ENCODE measurements at places on chromosomes 16 and 17. TPM values are rescaled to one million over a fixed set of nuclear protein-coding genes. Genes with fewer than 3 reads are reported as not detected.
A peak's percentile ranks its signal among the peaks of the same experiment; 100 is the strongest.

DNA sequence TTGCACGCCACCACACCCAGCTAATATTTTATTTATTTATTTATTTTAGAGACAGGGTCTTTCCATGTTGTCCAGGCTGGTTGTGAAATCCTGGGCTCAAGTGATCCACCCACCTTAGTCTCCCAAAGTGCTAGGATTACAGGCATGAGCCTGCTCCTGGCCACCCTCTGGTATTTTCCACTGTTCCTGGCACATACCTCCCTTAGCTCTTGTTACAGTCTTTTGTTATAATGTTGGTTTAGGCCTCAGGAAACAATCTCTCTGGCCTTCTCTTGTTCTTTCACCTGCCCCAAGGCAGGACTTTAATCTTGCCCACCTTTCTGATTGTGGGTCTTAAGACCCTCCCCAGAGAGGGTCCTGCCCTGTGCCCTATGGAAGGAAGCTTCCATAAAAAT is 3.6 kb upstream of the CYTH1 start:
- DNase-seq = no peak

GRCh38 chr17:36742267-36743000 is 141.1 kb downstream of the MRM1 start:
- no peak for DNase-seq

DNA sequence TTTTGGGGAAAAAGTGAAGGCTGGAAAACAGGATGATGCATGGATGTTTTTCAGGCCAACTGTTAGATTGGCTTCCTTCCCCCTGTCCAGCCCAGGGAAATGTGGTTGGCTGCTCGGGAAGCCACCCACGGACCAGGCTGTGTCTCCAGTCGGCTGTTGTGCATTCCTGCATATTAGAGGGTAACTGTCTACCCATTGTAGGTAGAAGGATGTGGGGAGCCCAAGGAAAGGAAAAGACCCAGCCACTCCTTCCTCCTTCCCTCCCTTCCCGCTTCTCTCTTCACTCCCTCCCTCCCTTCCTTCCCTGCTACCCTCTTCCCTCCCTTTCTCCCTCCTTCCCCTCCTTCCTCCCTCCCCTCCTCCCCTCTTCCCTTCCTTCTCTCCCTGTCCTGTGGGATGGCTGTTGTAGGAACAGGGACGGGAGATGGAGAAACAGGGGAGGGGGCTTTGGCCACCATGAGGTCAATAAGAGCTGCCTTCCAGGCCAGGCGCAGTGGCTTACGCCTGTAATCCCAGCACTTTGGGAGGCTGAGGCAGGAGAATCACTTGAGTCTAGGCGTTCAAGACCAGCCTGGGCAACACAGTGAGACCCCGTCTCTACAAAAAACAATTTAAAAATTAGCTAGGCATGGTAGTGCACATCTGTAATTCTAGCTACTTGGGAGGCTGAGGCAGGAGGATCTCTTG is 16.9 kb downstream of the SYT17 start:
- DNase-seq = no peak

DNA sequence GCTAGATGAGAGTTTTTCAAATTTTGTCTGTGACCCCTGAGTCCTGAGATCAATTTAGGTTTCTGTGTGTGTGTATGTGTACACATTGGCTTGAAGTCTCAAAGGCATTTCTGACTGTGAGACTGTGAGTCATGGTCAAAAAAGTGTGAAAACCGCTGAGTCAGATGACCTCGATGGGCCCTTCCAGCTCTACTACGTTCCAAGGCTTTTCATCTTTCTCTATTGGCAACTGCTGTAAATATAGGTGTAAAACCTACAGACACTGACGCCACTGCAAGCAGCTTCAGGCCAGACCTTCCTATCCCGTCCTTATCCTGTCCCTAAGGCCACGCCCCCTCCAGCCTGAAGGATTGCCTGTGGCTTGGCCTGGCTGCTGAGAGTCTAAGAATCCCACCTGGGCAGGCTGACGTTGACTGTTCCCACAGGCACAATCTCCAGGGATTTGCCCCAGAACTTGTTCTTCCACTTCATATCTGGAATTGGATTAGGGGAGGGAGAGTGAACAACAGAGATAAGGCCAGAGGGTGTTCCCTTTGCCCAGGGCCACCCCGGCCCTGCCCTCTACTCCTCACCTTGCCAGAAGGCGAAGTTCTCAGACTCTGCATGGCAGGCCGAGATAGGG is 11.3 kb downstream of the OSBPL7 start:
- DNase-seq = peak; percentile 53

DNA sequence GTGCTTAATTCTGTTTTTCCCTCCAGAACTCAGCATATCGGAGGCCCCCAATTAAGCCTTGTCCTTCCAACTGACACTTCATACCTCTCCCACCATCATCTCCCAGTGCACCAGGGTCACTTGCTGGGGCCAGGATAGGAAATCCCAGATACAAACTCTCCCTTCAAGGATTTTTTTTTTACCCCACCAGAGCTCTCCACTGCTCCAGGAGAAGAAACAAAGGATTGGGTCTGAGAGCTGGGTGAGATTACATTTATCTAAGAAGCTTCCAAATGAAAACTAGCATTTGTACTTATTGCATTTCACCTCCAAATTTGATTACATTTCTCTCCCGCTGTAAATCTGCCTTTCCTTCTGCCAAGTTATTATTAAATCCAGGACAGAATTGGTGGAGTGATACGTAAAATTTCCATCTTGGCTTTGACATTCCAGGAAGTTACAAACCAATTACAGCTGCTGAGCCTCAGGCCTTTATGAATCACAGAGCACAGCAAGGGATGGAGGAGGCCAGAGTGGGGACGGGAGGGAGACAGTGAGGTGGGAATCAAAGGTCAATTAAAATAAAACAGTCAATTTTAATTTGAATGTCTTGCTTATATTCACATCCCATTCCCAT is 123.5 kb downstream of the USP31 start:
- DNase-seq = no peak

DNA sequence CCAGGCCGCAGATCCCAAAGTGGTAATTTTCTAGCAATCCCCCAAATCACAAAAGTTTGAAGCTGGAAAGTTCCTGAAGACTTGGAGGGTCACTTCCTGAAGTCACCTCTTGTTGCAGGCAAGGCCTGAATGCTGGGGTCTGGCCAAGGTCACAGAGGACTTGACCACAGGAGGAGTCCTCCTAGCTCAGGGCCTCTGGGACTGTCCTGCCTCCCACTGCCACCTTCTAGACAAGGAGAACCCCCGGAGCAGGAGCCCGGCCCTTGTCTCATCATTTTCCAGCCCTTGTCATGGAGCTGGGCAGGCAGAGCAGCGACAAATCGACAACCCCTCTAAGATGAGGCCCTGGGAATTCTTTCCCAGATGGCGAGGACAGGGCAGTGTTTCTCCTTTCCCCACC is 330 bp downstream of the CDH16 start:
- DNase-seq = no peak

GRCh38 chr16:10154389-10154788 is 27.8 kb downstream of the GRIN2A start:
- no peak for DNase-seq

DNA sequence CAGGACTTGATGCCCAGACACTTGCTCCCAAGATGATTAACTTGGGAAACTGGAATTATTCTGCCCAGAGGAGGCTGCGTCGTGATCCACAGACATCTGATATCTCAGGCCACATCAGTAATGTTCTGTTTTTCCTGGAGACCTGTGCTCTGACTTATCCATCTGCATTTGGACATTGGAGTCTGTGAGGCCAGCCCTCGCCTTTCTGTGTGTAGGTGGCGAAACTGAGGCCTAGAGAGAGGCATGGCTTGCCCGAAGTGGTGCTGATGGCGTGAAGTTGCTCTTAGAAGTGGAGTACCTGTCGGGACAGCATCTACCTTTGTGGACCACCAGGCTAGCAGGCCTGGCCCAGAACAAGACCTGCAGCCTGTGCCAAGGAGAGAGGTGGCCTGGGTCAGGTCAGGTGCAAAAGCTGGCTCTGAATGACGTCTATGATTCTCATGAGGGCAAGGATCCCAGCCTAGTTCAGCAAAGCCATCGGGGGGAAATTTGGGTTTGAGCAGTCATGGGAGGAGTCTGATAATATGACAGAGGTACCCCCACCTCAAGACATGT is 186.8 kb upstream of the ZNF469 start:
- no peak for DNase-seq

- no peak for DNase-seq
These were observed 44.1 kb downstream of the CCDC42 start for GRCh38 chr17:8700546-8700945.

DNA sequence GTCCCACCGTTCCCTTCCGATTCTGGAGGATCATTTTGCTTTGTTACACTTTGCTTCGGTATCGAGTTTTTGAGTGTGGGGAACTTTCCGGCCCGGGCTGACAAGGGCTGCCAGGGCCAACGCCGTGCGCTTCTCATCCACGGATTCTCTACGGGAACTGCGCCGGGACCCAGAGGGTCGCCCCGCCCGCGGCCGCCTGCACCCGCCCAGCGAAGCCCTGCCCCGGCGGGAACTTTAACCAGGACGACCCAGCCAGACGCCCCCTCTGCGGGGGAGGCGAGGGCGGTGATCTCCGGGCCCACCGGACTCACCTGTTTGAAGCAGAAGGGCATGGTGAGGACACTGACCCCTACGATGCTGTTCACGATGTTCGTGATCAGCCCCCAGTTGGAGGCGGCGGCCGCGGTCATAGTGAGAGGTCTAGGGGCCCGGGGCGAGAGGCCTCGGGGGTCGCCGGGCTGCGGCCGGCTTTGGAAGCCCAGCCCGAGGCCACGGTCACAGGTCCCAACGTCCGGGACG is 536 bp downstream of the SLC38A10 start:
- DNase-seq = peak; percentile 34

GRCh38 chr17:4636474-4637100 is 4.9 kb downstream of the ALOX15 start:
- no peak for DNase-seq

- DNase-seq = peak; percentile 15
These were observed 9.5 kb downstream of the XPO6 start for GRCh38 chr16:28202147-28202746.

GRCh38 chr16:87319011-87319410 is 1.8 kb upstream of the C16orf95 start:
- DNase-seq = no peak

- DNase-seq = no peak
These were observed 309.0 kb downstream of the CDH13 start for GRCh38 chr16:82935766-82936165.

- DNase-seq = no peak
These were observed 95.9 kb downstream of the ABCC1 start for GRCh38 chr16:16045296-16045695.

GRCh38 chr17:14760212-14760611 is 459.3 kb downstream of the HS3ST3B1 start:
- no peak for DNase-seq

DNA sequence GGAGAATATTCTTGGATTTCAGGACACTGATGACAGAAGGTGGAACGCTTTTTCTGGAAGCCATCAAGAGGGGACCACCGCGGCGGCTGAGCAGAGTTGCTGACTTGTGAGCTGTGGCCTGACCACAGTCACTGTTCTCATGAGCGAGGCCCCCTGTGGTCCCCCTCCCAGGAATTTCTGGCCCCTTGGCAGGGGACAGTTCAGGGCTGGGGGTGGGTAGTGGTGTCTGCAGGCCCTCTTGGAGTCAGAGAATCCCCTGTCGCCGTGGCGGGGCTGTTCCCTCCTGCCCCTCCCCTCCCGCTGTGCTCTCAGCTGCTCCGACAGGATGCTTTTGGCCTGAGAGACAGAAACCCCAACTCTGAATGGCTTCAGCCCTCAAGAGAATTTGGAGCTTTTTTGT is 292.0 kb downstream of the SEC14L1 start:
- no peak for DNase-seq

- DNase-seq = peak; percentile 65
These were observed 2172.0 kb downstream of the TP53TG3F start for GRCh38 chr16:35631261-35631945.

DNA sequence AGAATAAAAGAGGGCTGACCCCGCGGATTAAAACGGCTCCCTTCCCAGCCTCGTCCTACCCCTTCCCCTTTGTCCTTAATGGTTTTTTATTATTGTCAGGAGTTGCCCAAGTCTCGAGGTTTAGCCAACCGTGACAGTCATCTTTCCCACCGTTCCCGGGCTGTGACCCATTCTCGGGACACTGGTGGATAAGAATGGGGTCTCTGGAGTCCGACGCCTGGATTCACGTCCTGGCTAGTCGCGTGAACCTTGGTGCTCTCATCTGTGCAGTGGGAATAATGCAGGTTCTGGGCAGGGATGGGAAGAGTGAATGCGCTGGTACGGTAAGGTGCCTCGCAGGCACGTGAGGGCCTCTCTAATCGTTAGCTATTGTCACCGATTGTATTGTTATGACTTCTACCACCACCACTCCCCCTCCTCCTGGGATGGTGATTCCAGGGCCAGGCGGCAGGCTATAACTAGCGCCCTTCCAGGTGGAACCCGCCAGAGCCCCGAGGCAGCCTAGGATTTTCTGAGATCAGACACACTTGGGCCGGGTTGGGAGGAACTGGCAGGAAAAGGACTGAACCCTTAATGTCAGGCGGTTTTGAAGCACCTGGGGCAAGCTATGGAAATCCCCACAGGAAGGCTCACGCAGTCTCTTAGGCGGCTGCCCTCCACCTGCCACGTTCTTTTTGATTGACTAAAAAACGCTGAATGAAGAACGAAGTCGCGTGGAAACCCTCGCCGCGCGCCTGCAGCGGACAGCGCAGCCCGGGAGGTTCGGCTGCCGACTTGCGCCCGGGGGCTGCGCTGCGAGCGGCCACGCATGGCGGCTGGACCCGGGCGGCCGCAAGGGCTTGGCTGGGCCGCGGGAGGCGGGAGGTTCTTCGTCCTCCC is 2.7 kb downstream of the HS3ST3B1 start:
- no peak for DNase-seq

GRCh38 chr16:51523400-51523799 is 372.3 kb upstream of the SALL1 start:
- DNase-seq = no peak

The HS3ST3B1 gene
- total RNA-seq = 0.13 TPM

The GH2 gene
- total RNA-seq = not detected

The RAMP2 gene
- total RNA-seq = not detected

The PPY gene
- 1.3 TPM for total RNA-seq

The SREBF1 gene
- total RNA-seq = 75.8 TPM

The CYGB gene
- total RNA-seq = 122 TPM

The SLFN12L gene
- total RNA-seq = not detected

The CRHR1 gene
- 0.27 TPM for total RNA-seq

The SYNGR2 gene
- total RNA-seq = 87.2 TPM

The PRR35 gene
- not detected for total RNA-seq

The CD300LG gene
- total RNA-seq = not detected

The SLC52A1 gene
- total RNA-seq = not detected

The LRRC75A gene
- total RNA-seq = 5.1 TPM

The NGFR gene
- 0.13 TPM for total RNA-seq

The CACNB1 gene
- 0.74 TPM for total RNA-seq

The CDH1 gene
- 6.0 TPM for total RNA-seq

The PLXDC1 gene
- total RNA-seq = 0.43 TPM

The HOXB1 gene
- not detected for total RNA-seq

The OR2C1 gene
- total RNA-seq = not detected
